ENCODE measurements at places on chromosomes 7 and 10. TPM values are rescaled to one million over a fixed set of nuclear protein-coding genes. Genes with fewer than 3 reads are reported as not detected.

GRCh38 chr10:82908751-82909150 lies 1033.8 kb downstream of the NRG3 start:
- DNase-seq: no peak

DNA sequence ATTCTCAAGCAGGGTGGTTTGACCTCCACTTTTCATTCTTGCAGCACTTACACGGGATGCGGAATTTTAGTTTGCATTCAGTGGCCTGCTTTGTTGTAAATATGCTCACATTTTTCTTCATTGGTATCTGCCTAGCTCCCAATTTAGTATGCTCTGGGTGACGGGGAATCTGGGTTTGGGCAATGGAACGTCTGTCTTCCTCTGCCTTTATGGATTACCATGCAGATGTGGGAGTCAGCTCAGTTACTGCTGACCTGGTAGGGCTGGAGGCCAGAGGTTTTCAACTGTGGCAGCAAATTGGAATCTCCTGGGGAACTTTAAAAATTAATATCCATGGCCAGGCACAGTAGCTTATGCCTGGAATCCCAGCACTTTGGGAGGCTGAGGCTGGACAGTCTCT lies 161.6 kb downstream of the CAMK1D start:
- no peak for DNase-seq

LIPF gene
- not detected for total RNA-seq

- peak; percentile 85 for DNase-seq
Measured at GRCh38 chr7:157616426-157616825, 279.6 kb downstream of the DNAJB6 start.

Measured in tongue (tissue), 3 donors.